Stimulated activated CD8-positive, alpha-beta memory T cell treated with anti-CD3 and anti-CD28 coated beads, Interleukin-7, amount 100 ng/mL, for 4 hours (primary cell): ENCODE measurements at places on chromosomes 1 and 21.

GRCh38 chr1:198696211-198696610 lies 57.4 kb downstream of the PTPRC start:
- DNase-seq: no peak

- no peak for DNase-seq
Measured at GRCh38 chr1:117671781-117672501, 66.1 kb downstream of the TENT5C start.

DNA sequence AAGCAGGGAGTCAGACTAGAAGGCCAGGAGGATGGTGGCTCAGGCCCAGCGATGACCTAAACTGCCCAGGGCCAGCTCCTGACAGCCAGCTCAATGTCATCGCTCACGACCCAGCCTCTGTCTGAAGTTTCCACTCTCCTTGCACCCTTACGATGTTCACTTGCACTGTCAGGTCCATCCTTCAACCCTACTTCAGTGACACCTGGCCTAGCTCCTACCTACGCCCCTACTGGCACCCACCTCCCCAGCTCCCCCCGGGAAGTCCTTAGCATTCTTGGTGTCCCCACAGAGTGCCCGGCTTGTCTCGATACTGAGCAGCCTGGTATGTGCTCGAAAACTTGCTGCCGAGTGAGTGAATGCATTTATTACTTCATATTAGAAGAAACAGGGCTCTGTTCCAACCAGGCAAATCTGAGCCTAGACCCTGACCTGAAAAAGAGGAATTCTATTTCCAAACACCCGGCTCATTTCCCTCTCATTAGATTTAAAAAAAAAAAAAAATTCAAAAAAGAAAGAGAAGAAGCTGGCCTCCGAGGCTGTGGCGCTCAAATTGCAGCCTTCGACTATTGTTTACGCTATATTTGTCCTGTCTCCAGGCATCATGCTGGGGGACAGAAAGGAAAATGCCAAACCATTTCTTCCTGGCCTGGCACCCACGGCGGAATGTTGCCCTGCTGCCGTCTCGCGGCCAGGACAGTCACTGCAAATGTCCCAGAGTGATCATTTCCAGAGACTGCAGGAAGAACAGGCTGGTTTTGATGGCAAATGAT lies 29.8 kb upstream of the LRRC38 start:
- no peak for DNase-seq

GRCh38 chr21:28832013-28832714 lies 160.5 kb downstream of the LTN1 start:
- DNase-seq: no peak

DNA sequence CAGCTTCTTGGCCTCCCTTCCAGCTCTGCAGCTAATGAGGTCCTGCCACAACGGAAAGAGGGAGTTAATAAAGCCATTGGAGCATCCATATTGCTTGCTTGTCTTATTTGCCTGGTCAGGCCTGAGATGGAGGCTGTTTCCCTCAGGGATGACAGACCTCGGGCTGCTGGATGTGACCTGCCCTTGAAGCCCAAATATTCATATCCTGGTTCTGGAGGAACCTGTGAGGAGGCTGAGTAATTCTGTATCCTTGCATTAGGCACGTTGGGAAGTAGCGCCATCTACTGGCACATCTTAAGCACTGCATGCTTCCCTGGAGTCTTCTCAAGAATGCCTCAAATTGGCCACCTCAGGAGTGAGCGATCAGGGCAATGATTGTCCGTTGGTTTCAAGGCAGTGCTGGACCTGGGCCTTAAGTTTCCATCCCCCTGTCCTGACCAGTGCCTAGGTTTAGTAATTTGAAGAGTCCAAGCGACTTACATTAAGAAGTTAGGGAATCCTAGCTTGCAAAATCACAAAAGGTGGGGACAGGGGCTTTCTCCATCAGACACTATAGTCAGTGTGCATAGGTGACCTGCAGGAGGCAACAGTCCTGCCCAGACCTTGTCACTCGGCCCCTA lies 13.8 kb upstream of the NASP start:
- peak; percentile 45 for DNase-seq

- no peak for DNase-seq
Measured at GRCh38 chr1:86155051-86155806, 1.3 kb downstream of the COL24A1 start.

DNA sequence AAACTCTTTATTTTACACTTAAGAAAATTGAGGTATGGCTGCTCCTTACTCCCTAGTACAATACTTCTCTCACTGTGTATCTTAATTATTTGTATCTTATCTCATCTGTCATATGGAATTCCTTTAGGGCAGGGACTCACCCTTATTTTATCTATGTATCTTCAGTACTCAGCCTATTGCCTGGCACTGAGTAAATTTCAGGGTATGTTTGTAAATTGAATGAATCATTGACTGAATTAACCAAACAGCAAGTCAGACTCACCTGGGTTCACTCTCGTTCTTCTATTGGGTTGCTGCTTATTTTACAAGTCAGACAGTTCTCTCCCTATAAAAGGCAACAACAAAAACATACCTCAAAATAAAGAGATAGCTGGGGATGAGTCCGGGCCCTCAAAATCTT lies 63.8 kb downstream of the LAMC1 start:
- DNase-seq: no peak

GRCh38 chr1:213622365-213623063 lies 365.3 kb upstream of the PROX1 start:
- no peak for DNase-seq

DNA sequence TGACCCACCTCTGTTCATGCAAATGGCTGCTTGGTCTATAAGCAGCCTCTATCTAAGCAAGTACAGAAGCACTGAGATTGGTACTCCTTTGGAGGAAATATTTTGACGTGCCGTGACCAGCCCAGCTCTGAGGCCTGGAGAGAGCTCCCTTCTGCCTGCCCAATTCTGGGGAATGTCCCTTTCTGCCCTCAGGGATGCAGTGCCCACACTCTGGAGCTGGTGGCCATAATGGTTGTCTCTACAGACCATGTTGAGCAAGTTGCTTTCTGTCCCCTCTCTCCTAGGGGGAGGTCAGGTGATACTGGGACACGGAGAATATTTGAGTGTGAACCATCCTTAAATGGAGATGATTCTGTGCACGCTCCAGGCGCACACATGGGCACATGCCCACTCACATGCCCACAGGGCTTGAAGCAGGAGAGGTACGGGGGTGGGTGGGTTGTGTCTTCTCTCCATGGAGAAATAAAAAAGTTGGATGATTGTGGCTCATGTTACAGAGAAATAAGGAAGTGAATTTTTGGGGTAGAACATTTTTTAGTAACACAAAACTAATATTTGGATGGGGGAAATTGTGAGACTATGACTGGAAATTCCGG lies 13.9 kb upstream of the ALPL start:
- no peak for DNase-seq

DNA sequence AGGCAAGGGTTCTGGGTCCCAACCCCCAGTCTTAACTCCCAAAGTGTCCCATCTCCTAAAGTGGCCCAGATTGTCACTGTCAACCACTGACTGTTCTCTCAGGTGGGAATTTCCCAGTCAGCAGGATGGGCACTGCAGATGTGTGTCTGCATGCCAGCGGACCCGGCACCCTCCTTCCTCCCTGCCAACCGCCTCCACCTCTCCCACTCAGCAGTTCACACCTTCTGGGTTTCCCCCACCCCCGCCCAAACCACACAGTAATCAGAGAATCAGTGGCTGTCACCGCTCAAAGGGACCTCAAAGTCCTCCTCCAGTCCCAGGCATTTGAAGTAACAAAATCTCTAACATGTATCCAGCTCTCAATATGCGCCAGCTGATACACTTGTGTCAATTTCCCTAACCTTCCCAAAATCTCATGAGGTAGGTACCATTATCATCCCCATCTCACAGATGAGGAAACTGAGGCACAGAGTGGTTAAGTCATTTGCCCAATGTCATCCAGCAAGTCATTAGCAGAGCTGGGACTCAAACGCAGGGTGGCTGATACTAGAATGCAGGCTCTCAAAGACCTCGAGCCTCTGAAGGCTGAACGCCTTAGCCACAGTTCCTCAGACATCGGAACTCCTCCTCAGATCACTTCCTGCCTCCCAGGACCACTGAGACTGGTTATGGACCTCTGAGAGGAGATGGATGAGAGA lies 4.8 kb downstream of the RUNX3 start:
- peak; percentile 88 for DNase-seq

DNA sequence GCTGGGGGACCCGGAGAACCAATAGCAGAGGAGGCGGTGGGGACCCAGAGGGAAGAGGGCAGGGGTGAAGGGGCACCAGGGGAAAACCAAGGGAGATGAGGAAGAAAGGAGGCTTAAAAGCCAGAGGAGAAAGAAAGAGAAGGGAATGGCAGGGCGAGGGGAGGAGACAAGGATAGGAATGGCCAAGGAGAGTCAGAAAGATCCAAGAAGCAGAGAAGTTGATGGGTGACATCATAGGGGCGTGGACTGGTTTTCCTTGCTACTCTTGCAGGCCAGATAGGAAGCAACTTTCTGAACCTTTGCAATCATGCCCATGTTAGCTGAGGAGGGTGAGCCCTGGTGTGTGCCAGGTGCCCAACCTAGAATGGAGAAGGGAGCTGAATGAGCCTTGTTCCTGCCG lies 5.4 kb downstream of the NPR1 start:
- no peak for DNase-seq

DNA sequence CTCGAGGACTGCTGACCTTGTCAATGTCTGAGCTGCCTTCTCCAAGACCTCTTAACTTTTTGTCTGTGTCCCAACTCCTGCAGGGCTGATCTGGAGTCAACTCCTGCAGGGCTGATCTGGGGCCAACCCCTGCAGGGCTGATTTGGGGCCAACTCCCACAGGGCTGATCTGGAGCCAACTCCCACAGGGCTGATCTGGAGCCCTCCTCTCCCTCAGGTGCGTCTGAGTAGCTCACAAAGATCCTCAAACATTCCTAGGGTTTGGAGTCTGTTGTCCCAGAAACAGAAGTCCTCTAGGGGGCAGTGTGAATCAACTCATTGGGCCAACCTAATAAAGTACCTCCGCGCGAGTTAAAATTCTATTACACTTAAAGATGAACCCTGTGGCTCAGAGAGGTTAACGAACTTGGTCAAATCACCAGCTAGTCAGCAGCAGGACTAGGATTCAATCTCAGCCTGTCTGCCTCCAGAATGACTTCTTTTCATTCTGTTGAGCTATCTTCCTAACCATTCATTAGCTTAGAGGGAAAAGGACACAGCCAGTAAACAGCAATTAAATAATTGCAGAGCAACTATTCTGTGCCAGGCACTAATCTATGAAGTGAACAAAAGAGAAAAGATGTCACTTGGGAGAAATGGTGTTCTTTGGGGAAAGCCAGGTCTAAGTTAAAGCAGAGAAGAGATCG lies 17.2 kb upstream of the RLF start:
- peak; percentile 11 for DNase-seq
